ENCODE measurements at places on chromosomes 1 and 21.

DNA sequence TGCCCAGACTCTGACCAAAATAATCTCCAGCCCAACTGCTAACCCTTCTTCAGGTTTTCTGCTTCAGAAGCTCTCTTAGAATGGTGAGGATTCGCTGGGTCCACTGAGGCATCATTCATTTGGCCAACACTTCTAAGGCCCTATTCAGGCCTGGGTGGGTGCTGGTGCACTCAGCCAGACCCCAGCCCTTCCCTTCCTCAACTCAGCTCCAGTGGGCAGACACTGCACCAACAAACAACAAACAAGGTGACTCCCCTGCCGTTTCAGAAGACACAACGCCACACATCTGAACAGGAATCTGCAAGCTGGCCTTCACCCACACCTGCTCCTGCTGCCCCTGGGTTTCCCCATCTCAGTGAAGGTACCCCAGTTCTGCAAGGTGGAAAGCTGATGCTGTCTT lies 6.0 kb downstream of the HEYL start:
- DNase-seq: no peak

GRCh38 chr1:38915352-38915948 lies 26.2 kb downstream of the RHBDL2 start:
- DNase-seq: no peak

- DNase-seq: no peak
Measured at GRCh38 chr1:172442404-172442803, 1.5 kb downstream of the PIGC start.

GRCh38 chr1:3692598-3692997 lies 40.3 kb downstream of the TP73 start:
- no peak for DNase-seq

DNA sequence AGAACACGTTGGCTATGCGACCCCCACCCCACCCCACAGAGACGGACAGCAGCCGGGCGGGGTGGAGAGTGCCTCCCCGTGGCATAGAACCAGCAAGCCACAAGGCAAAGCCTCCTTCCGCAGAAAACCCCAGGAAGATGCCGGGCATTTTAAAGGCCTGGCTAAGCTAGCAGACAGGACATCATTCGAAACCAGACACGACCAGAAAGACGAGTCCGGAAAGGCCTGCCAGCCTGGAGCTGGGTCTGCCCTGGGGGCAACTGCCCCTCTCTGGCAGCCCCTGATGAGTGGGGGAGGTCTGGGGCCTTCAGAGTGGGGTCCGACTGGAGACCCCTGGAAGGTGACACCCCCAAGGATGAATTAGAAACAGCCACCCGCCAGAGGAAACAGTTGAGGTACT lies 8.5 kb downstream of the FTCD start:
- DNase-seq: no peak

DNA sequence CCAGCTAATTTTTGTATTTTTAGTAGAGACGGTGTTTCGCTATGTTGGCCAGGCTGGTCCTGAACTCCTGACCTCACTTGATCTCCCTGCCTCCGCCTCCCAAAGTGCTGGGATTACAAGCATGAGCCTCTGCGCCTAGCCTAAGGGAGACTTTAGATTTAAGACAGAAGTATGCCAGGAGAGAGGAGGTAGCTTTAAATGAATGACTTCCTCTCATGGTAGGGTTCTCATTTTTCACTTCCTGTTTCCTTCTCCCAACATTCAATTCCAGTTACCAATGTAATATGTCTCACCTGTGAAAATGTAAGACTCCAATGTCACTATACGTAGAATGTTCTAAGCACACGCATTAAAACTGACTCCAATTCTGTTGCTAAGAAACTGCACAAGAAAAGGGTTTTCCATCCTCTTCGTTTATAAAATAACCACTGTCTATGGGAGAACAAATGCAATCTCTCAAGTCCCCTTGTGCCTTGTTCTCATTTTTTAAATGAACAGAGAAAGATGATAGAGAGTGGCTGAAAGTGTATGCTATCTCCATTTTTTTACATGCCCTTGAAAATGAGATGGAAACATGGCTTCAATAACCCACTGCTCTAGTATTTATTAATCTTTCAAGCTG lies 140.0 kb downstream of the SLC45A1 start:
- no peak for DNase-seq

- DNase-seq: no peak
Measured at GRCh38 chr1:205971082-205971481, 27.8 kb upstream of the SLC26A9 start.

DNA sequence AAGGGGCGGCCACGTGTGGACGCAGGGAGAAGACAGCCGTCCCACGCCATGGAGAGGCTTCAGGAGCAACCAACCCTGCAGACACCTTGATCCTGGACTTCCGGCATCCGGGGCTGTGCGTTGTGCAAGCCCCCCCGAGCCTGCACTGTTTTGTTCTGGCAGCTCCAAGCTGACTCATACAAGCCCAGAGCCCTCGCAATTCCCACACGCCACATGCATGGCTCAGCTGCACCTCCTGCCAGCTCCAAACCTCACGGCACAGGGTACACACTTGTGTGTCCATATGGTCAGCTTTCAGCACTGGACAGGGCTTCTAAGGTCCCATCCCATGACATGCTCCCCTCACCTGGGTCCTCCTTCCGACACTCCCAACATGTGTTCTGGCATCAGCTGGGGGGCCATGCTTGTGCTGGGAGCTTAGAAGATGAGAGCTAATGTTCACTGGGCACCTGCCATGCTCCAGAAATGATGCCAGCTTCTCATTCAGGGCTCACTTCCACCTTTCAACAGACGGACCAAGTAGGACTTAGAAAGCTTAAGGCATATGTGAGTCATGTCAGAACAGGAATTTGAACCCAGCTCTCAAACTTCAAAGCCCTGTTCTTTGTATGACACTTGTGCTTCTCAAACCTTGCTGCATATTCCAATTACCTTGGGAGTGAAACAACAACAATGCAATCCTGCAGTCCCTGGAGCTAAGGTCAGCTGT lies 137.3 kb downstream of the PGBD5 start:
- no peak for DNase-seq

DNA sequence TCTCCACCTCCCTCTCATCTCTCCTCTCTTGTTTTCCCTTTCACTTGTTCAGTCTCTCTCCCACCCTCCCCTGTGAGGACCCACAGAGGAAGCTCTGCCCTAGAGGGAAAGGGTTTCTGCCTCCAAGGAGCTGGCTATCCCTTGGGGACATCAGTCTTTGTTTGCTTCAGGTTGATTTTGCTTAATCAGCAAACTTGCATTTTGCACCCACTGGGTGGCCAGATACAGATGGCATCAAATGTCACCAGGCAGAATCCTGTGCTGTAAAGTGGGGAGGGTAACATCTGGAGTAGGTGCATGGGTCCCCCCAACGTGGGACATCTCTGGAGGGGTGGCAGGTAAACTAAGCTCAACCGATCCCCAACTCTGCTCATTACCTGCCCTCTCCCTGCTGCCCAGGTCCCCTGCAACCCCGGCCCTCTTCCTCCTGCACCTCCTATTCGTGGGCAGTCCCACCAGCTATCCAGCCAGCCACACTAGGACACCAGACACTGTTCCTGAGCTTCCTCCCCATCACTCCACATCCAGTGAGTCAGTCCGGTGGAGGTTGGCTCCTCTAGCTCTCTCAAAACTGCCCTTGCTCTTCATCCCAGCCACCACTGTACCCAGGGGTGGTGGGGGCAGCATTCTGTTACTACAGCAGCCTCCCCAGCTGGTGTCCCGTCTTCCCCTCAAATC lies 123.3 kb downstream of the KCNN3 start:
- DNase-seq: no peak

- DNase-seq: no peak
Measured at GRCh38 chr1:116574581-116575291, 3.9 kb upstream of the CD58 start.

DNA sequence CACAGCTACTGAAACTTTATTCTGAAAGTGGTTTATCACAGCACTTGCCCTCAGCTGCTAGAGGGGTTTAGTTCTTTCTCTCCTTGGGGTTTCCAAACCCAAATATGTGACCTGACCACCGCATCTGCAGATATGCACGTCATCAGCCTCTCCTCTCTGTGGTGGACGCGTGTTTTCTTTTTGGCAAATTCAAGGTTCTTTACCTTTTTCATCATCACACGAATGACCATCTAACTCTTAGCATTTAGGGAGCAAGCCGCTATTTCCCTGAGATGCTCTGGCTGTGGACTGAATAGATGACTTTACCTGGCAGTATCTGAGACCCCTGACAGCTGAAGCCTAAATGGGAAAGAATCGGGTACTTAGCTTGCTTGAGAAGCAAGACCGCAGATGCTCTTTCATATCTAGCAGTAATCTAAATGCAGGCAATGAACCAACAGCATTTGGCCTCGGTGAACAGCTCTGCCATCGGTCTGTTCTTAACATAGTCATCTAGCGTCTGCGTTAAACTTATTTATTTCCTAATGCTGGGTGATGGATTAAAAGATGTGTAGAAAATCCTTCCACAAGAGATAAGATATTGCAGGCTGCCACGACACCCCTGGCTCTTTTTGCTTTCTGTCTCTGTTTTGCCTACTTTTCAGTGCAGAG lies 463.4 kb downstream of the CAMTA1 start:
- no peak for DNase-seq

DNA sequence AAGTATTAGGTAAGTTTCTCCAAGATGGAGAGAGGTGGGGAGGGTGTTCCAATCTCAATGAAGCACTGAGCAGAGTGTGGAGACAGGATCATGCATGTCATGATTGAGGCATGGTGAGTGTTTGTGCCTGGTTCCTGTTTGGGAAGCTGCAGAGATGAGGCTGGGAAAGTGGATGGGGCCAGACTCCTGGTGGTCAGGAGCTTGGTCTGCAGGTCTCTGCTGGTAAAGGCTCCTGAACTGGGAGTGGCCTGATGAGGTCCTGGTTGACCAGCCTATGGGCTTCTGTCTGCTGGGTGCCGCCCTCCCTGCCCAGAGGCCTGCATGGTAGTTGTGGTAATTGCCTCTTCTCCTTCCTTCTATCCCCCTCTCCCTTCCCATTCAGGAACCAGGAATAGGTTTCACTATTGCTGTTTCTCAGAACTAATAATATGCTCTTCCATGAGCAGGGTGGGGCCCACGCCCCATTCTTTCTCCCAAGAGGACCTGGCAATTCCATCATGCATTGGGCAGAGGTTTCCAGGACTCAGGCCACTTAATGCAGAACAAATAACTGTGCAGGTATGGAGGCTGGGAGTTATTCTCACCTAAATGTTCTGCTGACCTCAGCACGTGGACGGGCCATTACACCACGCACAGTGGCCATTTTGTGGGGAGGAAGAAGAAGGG lies 24.5 kb downstream of the PROK1 start:
- no peak for DNase-seq

GRCh38 chr1:91804546-91805023 lies 81.4 kb downstream of the TGFBR3 start:
- DNase-seq: no peak

- DNase-seq: no peak
Measured at GRCh38 chr1:48031676-48032075, 34.5 kb upstream of the TRABD2B start.

GRCh38 chr1:227723474-227723873 lies 11.6 kb downstream of the JMJD4 start:
- DNase-seq: no peak

DNA sequence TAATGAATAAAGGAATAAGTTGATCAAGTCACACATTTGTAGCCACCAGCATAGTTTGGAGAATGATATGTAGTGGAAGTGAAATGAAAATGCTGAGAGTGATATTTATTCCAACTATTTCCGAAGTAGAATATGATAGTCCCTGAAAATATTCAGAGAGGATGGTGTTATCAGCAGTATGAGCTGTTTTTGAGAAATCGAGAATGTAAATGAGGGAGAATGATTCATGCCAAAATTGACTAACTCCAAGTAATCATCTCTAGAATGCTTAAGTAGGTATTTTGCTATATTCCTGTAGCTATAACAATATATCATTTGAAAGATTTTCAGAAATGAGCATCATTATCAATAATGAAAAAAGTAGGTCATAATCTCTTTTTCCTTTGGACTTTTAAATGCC lies 178.9 kb downstream of the PDE4B start:
- DNase-seq: no peak

All from NCI-H187 treated with DMSO at 0.1 percent for 48 hours (cell line).